Choroid plexus epithelial cell (primary cell): ENCODE measurements at places on chromosomes 6 and 20.

- peak; percentile 63 for DNase-seq
Observed at GRCh38 chr6:91276315-91276714, 689.4 kb upstream of the MAP3K7 start.

- DNase-seq = peak; percentile 65
Observed at GRCh38 chr20:4091490-4092479, 76.4 kb upstream of the RNF24 start.

DNA sequence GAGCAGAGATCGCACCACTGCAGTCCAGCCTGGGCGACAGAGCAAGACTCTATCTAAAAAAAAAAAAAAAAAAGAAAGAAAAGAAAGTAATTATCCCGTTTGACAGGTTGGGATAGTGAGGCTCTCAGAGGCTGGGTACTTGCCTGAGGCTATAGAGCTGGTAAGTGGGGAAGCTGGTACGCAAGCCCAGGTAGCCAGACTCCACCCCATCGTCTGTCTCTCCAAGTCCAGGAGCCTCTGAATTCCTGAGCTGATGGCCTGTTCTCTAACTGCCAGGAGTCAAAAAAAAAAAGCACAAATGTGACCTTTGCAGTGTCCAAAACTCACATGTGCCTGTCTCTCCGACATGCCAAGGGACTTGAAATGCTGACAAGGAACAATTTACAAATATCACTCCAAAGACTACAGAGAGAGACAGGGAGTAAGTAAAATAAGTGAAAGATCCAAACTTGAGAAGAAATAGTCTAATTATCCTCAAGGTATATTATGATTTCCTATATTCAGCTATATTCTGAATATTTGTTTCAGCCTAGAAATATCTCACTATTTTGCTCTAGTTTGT, 109.1 kb upstream of the SCAF8 start:
- DNase-seq = no peak

GRCh38 chr6:11386323-11386722, 151.2 kb upstream of the TMEM170B start:
- DNase-seq = no peak

GRCh38 chr20:60993433-60994044, 258.5 kb upstream of the CDH4 start:
- no peak for DNase-seq

GRCh38 chr6:52491203-52492069, 71.3 kb downstream of the EFHC1 start:
- peak; percentile 68 for DNase-seq

DNA sequence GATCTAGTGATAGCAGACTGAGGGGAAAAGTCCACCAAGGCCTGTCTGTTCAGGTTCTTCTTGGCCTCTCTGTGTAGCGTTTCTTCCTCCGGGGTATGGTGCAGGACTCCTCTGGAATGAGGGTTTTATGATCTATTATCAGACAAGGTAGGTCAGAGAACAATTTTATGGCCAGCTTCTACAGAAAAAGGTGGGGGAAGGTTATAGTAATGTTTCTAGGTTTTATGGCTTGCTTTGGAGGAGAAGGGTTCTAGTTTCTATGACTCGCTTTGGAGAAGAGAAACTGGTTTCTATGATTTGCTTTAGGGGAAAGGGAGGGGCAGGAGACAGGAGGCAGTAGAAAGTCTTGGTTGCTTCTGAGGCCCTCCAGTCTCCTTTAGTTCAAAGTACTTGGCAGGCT, 144.8 kb upstream of the LAMA2 start:
- no peak for DNase-seq

GRCh38 chr20:51801122-51801822, 1.0 kb downstream of the SALL4 start:
- no peak for DNase-seq

DNA sequence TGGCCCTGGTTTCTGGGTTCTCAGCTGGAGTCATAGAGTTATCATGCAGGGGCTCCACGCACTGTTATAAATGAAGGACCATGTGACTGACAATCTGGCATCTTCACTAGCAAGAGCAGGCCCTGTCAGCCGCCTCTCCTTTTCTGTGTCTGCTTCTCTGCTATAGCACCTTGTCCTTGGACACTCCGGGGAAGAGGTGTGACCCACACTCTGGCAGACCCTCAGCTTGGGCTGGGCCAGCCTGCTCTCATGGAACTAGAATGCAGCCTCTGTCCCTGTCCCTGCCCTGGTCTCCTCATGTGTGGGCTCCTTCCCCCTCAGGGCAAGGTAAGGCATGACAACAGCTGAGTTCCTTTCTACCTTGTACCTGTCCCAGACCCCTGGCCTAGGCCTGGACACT, 10.9 kb upstream of the FANCE start:
- no peak for DNase-seq

DNA sequence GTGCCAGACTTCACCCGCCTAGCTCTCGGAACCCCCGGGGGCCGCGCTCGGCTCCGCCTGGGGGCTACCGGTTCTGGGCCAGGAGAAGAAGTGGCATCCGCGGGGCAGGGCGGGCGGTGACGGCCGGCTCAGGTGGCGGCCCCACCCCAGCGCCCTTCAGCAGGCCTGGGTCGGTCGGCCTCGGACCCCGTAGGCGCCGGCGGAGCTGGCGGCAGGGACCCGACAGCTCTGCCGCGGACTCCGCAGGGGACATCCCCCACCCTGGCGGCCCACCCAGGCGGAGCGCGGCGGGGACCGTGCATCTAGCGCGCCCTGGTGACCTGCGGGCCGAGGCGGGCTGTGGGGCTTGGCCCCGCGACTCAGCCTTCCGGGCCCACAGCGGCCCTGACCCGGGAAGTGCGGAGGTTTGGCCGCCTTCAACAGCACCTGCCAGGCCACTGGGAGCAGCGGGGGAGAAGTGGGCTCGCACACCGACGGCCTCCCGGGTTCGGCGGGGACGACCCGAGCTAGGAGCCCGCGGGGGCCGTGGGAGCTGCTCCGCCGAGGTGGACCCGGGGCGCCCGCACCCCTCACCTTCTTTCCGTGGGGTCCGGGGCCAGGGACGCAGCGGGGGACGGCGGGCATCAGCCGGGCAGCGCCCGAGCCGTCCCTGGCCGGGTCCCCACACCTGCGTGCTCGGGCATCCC, 87.1 kb downstream of the TMEM242 start:
- no peak for DNase-seq
